ENCODE measurements at places on chromosomes 6 and 20. TPM values are rescaled to one million over a fixed set of nuclear protein-coding genes. Genes with fewer than 3 reads are reported as not detected.

DNA sequence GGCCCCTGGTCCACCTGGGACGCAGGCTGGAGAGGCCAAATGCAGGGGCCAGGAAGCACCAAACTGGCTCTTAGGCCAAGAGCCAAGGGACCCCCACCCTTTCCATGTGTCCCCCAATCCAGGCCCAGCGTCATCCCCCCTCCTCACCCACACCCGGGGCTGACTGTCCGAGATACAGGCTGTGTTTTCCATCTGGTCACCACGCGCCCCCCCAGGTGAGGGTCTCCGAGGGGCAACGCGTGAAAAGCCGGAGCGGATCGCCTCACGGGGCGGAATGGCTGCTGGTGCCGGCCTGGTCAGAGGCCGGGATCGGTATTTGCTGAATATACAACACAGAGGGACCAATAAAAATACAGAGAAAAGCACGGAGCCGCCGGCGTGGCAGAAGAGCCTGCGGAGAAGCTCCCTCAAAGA, 5.2 kb upstream of the ABHD16B start:
- no peak for DNase-seq

The SUN5 gene
- not detected for total RNA-seq

The FLRT3 gene
- total RNA-seq = 0.05 TPM

- DNase-seq = peak; percentile 40
Measured at GRCh38 chr6:3281631-3282475, 23.1 kb downstream of the PSMG4 start.

The KIF25 gene
- 0.35 TPM for total RNA-seq

DNA sequence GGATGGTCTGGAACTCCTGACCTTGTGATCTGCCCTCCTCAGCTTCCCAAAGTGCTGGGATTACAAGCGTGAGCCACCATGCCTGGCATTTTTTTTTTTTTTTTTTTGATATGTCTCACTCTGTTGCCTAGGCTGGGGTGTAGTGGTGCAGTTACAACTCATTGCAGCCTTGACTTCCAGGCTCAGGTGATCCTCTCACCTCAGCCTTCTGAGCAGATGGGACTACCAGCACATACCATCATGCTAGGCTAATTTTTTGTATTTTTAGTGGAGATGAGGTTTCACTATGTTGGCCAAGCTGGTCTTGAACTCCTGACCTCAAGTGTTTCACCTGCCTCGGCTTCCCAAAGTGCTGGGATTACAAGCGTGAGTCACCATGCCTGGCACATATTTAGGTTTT, 34.3 kb downstream of the PHF20 start:
- DNase-seq = no peak

- DNase-seq = no peak
Measured at GRCh38 chr20:43534791-43535350, 24.0 kb upstream of the SGK2 start.

GRCh38 chr6:137471497-137471896, 22.7 kb downstream of the OLIG3 start:
- DNase-seq = no peak

GRCh38 chr20:35768731-35769664, 2.8 kb upstream of the PHF20 start:
- peak; percentile 98 for DNase-seq

DNA sequence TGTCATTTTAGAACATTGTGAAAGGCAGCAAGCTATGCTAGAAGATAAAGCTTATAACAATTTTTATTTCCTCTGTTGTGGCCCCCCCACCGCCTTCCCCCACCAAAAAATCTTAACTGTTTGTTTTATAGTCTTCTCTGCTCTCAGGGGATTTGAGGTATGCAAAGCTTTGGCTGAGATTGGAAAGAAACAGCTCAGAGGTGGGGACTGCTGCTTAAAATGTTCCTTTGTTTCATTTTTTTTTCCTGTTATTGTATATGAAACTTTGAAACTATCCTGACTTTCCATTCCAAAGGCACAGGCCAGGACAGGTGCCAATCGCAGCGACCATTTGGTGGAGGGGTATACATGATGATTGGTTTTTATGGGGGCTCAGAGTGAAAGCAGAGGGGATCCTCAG, 114.7 kb upstream of the PHACTR1 start:
- no peak for DNase-seq

DNA sequence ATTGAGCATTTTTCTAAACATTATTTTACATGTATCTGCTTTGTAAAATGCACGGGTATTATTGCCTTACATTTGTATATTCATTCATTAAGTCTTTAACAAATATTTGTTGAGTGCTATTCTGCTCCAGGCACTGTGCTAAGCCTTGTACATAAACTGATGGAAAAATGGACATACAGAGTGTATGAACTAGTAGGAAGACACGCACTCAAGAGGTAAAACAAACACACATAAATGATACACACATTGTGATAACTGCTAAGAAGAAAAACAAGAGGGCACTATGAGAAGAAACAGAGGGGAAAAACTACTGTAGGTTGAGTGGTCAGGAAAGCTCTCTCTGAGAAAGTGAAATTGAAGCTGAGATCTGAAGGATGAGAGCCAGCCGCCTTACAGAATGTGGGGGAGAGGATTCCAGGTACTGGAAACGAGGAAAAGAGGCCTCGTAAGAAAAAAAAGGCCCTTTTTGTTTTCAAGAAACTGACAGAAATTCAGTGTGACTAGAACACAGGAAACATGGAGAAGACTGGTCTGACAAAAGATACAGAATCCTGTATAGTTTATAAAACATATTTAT, 117.5 kb downstream of the EYA4 start:
- no peak for DNase-seq

Data from Right ventricle myocardium superior (tissue), 1 donor.